ENCODE measurements at places on chromosomes 12 and 14.

- no peak for DNase-seq
Measured at GRCh38 chr12:79563021-79563740, 127.6 kb downstream of the PAWR start.

GRCh38 chr14:104350463-104351185 is 212.2 kb downstream of the KIF26A start:
- no peak for DNase-seq

GRCh38 chr12:59595565-59595882 is 305 bp upstream of the SLC16A7 start:
- no peak for DNase-seq

DNA sequence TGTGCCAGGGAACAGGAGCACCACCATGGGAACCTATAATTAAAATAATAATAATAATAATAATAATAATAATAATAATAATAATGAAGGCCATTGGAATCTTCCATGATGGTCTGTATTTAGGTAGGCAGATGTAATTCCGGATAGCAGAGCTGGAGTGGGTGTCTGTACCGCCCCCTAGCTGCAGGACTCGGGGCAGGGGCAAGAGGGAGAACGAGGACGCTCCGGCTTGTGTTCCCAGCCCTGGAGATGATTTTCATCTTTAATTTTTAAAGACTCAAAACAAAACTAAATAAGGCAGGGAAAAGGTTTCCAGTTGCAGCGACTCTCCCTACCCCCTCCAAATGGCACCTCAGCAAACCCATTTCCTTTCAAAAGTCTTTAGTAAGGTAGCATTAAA is 501.1 kb downstream of the VRK1 start:
- DNase-seq, result no peak

- DNase-seq, result no peak
Measured at GRCh38 chr12:8950702-8951478, 1.4 kb upstream of the M6PR start.

DNA sequence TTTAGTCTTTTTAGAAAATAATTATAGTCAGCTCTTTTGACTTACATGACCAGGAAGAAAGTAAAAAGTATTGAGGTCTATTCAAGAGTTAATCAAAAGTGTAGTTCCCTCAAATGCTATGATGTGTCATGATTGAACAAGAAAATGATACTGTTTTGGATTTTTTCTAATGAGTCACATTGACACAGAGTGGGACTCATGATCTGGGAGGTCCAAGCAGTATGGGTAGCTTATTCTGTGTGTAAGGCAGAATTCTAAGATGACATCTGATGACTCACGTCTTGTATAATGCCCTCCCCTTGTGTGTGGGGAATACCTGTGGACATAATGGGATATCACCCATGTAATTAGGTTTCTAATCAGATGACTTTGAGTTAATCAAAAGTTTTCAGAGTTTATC is 178.1 kb upstream of the DDHD1 start:
- DNase-seq, result no peak

GRCh38 chr12:78121969-78122610 is 291.4 kb downstream of the NAV3 start:
- no peak for DNase-seq

- no peak for DNase-seq
Measured at GRCh38 chr12:93777254-93777653, 100.1 kb downstream of the CRADD start.

GRCh38 chr12:1034751-1035457 is 43.9 kb downstream of the ERC1 start:
- DNase-seq, result no peak

All from retinal pigment epithelial cell (primary cell).